ENCODE measurements at places on chromosomes 2 and 18.

DNA sequence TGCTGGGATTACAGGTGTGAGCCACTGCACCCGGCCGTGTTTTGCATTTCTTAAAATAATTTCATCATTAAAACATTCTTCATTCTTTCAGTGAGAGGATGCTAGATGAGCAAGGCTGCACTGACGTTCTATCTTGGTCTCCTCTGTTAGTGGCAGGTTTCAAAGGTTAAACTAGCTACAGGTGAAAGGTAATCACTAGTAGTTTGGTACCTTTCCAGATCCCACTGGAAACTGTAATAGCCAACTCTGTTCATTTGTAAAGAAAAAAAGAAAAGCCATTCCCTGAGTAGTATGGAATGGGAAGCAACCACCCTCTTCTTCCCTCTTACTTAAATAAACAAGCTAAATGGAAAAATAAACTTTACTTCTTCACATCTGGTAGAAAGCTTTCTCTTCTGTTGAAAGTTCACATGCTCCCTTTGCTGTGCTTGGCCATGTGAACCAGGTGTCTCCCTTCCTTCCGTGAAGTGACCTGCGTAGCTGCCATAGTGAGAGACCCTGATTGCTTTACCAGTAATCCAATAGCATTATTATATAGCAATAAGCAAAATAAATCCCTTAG lies 94.0 kb downstream of the GREB1L start:
- DNase-seq: no peak

DNA sequence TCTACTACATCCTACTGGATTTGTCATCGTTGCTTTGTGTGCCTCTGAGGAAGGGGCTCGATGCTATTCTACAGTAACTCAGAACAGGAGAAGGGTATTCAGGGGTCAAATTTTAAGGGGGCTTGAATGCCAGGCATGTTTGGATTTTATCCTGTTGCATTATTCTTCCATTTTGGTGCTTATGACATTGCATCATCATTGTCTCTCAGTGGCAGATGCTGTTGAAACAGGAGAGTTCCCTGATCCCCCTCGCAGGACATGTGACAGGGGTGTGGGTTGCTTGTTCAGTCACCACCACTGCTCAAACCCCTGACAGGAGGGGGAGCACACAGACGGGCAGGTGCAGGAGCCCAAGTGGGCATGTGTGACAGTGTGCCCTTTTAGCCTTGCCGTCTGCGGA lies 156.7 kb downstream of the SLC4A3 start:
- DNase-seq: no peak

- no peak for DNase-seq
Observed at GRCh38 chr2:41930807-41931566, 116.8 kb upstream of the PKDCC start.

- peak; percentile 7 for DNase-seq
Observed at GRCh38 chr2:63052411-63053080, 1.9 kb downstream of the OTX1 start.

- no peak for DNase-seq
Observed at GRCh38 chr2:50606860-50607259, 425.1 kb downstream of the NRXN1 start.

DNA sequence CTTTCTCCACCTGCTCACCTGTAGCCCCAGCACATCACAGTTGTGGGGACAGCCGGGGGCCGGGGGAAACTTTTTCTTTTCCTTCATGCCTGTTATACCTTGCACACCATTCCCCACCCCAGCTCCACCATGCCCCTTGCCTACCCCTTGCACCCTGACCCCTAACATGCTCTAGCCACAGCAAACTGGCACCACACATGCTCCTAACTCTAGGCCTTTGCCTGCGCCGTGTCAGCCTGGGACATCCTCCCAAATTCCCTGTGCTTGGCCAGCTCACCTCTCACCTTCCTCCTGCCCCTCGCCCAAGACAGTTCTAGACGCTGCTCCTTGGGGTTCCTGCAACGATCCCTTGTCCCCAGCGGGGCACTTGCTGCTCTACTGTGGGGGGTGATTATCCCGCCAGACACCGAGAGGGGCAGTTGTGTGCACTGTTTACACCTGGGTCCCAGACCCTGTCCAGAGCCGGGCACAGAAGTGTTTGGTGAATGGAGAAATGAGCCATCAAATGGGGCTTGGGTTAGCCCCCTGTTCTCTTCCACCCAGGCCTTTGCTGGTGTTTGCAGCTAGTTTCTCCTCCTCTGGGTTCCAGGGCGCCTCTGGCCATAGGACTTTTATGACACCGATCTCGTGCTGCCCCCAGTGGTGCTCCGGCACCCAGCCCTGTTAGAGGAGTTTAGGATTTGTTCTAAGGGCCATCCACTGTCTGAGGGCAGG lies 129.8 kb downstream of the CTIF start:
- DNase-seq: no peak

DNA sequence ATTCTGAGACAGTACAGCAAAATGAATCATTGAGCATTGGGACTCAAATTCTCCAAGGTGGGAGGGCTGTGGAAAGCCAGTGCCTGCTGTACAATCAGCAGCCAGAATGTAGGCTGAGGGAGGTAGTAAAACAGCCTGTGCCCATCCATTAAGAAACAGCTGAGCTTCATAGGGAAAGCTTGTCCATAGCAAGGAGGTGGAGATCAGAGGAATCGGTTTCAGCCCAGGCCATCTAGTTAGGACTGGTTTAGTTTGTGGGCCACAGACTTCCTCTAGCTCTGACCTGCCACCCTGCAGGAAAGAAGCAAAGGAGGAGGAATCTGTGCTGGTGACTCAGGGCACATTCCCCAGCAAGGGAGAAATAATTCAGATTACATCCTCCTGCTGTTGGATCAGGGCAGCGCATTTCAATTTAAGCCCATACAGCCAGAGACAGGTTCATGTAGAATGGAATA lies 333.4 kb downstream of the SETBP1 start:
- DNase-seq: peak; percentile 85

- DNase-seq: no peak
Observed at GRCh38 chr18:76981396-76981968, 151.1 kb downstream of the MBP start.

DNA sequence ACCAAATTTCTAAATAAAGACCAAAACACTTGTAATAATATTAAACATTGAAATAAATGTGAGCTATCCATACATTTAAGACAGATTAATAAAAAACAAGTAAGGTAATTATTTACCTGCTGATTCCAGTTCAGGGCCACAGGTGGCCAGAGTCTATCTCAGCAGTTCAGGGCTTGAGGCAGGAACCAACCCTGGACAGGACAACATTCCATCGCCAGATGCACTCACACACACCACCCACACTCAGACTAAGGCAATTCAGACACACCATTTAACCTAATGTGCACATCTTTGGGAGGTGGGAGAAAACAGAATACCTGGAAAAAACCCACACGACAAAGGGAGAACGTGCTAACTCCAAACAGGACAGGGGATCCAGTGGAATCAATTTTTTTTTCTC lies 14.1 kb upstream of the WDSUB1 start:
- DNase-seq: no peak
